ENCODE measurements at places on chromosomes 13 and 19. TPM values are rescaled to one million over a fixed set of nuclear protein-coding genes. Genes with fewer than 3 reads are reported as not detected.

Gene ZNF497
- not detected for total RNA-seq

Gene FFAR3
- total RNA-seq = not detected

Gene SULT2B1
- not detected for total RNA-seq

Gene KLF2
- 281 TPM for total RNA-seq

Gene FFAR1
- total RNA-seq = not detected

Gene SERP2
- 0.85 TPM for total RNA-seq

Gene RFPL4AL1
- total RNA-seq = not detected

Gene CASP14
- not detected for total RNA-seq

Gene RGL3
- 63.2 TPM for total RNA-seq

DNA sequence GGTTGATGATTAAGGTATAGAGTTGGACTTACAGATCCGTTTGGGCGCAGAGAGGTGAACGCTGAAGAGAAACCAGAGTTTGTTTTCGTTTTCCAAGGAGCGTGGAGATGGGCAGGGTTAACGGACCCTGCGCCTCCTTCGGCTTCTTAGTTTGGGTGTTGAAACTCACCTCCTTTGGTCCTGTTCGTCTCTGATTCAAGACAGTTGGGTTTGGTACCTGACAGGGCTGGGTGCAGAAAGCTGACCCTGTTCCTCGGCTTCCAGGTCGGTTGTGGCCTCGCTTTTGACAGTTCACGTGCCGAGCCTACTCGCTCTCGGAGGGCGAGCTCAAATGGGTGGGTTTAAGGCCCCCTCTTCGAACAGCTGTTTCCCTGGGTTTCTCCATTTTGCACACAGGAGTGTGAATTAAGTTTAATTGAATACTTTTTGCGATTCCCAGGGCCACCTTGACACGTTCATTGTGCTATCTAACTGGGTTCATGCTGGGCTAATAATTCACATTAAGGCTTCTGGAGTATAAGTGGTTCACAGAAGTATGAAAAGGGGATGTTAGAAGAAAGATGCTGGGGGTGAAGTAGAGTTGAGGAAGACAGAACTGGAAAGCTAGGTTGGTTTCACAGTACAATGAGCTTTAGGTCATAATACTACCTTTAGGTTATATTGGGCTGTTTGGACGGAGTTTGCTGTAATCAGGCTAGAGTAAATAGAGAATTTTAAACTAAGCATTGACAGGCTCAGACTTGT lies 638 bp downstream of the USPL1 start:
- no peaks in the 10 kb centered on the region for H3K36me3 ChIP-seq
- H3K4me3 ChIP-seq = peak overlapping the region; percentile 81
- no peaks in the 10 kb centered on the region for H3K4me1 ChIP-seq
- H3K27me3 ChIP-seq = no peaks in the 10 kb centered on the region
- DNase-seq = no peak
- H3K27ac ChIP-seq = peak overlapping the region; percentile 83

DNA sequence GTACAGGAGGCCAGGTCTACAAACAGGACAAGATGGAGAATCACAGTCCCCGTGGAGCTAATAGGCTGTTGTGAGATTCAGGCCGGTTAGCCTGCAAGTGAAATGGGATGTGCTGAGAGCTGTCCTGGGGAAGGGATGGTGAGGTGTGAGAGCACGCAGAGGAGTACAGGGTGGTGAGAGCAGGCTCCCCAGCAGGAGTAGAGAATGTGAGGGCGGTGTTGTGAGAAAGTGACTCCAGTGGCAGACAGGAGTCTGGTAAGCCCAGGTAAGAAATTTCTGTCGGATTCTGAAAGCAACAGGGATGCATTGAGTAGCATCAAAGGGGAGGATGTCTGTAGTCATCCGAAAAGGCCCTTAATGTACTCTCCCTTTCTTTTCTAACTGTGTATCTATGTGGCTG lies 50.7 kb upstream of the GPR183 start:
- H3K27ac ChIP-seq = no peak overlapping the region
- H3K36me3 ChIP-seq = peaks cover 17% of the 10 kb centered on the region
- no peak overlapping the region for H3K4me3 ChIP-seq

DNA sequence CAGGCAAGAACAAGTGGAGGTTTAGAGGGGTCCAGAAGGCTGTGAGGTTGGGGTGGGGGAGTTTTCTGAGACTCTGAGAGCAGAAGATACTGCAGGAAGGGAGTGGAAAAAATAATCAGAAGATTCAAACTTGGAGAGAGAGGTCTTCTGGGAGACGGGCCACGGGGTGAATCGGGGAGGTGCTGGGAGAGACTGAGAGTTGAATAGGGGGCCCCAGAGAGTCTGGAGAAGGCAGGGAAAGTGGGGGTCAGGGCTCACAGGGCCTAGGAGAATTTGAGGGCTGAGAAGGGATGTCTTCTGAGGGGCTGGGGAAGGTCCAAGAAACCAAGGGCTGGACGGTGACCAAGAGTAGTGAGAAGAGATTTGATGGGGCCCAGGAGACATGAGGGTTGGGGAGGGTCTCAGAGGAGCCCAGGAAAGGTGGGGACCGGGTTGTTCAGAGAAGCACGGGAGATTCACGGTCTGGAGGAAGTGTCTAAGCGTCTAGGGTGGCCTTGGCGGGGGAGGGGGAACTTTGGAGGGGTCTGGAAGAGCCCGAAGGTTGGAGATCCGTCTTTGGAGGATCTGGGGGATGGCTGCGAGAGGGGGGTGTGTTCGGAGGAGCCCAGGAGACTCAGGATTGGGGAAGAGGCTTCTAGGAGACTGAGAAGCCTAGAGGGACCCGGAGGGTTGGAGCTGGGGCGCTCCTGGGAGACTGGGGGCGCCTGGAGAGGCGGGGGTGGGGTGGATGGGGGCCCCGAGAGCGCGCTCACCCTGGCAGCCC lies 1.5 kb downstream of the KCNC3 start:
- peaks cover 21% of the 10 kb centered on the region for H3K4me1 ChIP-seq
- DNase-seq = no peak
- no peak overlapping the region for H3K4me3 ChIP-seq
- H3K27me3 ChIP-seq = no peaks in the 10 kb centered on the region
- no peak overlapping the region for H3K27ac ChIP-seq

DNA sequence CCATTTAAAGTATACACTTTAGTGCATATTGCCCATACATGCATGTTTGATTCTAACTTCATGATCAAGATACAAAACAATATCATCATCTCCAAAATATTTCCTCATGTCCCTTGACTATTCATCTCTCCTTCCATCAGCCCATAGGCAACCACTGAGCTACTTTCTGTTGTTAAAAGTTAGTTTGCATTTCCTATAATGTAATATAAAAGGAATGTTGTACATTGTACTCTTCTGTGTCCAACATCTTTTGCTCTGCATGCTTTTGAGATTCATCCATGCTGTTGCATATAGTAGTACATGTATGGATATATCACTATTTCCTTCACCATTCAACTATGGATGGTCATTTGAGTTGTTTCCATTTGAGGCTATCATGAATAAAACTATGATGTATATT lies 74.7 kb downstream of the ITGBL1 start:
- H3K4me1 ChIP-seq = peaks cover 45% of the 10 kb centered on the region
- peak overlapping the region; percentile 46 for H3K27ac ChIP-seq
- H3K27me3 ChIP-seq = no peaks in the 10 kb centered on the region

- H3K27ac ChIP-seq = no peak overlapping the region
- H3K36me3 ChIP-seq = peaks cover 12% of the 10 kb centered on the region
- no peak for DNase-seq
- H3K4me3 ChIP-seq = no peak overlapping the region
Measured at GRCh38 chr19:50486823-50487515, 10.3 kb upstream of the GARIN5A start.

- DNase-seq = no peak
- no peaks in the 10 kb centered on the region for H3K4me1 ChIP-seq
- no peaks in the 10 kb centered on the region for H3K36me3 ChIP-seq
- H3K27ac ChIP-seq = no peak overlapping the region
- H3K27me3 ChIP-seq = no peaks in the 10 kb centered on the region
Measured at GRCh38 chr13:113915012-113915763, 51.3 kb upstream of the GAS6 start.

- H3K27me3 ChIP-seq = no peaks in the 10 kb centered on the region
- H3K27ac ChIP-seq = peak overlapping the region; percentile 42
- H3K36me3 ChIP-seq = no peaks in the 10 kb centered on the region
Measured at GRCh38 chr19:15297416-15298224, 34.7 kb downstream of the BRD4 start.

DNA sequence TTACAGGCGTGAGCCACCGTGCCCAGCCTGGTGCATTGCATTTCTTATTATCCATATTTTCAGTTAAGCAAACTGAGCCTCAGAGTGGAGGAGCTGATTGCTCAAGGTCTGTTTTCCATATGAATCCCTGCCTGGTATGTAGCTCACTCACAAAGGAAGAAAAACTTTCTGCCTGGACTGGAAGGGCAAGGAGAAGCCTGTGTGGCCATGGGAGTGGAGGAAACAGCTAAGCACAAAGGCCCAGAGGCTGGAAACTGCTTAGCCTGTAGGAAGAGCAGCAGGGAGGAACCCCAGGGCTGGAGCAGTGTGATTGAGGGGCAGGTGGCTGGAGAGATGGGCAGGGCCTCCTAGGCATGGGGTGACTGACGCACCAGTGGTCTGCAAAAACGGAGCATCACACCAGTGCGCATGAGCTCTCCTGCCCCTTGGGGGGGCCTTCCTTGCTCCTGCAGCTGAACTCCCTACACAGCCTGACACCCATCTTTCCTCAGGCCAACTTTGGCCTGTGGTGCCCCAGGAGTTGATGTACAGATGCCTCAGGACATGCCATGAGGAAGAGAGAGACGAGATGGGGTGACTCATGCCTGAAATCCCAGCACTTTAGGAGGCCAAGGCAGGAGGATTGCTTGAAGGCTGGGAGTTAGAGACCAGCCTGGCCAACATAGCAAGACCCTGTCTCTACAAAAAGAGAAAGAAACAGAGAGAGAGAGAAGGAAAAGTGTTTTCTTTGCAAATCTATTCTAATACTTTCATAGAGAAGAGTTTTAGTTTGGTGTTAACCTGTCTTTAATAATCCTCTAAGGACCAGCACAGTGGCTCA lies 2.8 kb upstream of the HNRNPM start:
- H3K4me1 ChIP-seq = peaks cover 12% of the 10 kb centered on the region
- H3K36me3 ChIP-seq = peaks cover 18% of the 10 kb centered on the region
- H3K27ac ChIP-seq = no peak overlapping the region
- no peak overlapping the region for H3K4me3 ChIP-seq
- DNase-seq = no peak

All from ascending aorta (tissue), 2 donors.